ENCODE measurements at places on chromosomes 2 and 18.

DNA sequence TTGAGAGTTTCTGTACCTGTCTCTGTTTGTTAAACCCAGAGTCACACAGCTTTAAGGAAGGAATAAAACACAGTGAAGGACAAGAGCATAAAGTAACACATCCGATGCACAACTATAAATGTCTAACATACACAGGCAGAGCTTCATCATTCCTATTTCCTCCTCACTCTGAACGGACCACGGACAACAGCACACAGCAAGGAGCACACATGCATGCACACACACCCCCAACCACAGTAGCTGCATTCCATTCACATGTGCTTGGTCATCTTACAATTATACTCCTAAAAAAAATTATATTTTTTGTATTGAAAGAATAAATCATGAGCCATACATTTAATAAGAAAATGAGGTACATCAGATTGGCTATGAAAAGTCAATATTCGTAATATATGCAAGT is 58.3 kb downstream of the ID2 start:
- no peak for DNase-seq

DNA sequence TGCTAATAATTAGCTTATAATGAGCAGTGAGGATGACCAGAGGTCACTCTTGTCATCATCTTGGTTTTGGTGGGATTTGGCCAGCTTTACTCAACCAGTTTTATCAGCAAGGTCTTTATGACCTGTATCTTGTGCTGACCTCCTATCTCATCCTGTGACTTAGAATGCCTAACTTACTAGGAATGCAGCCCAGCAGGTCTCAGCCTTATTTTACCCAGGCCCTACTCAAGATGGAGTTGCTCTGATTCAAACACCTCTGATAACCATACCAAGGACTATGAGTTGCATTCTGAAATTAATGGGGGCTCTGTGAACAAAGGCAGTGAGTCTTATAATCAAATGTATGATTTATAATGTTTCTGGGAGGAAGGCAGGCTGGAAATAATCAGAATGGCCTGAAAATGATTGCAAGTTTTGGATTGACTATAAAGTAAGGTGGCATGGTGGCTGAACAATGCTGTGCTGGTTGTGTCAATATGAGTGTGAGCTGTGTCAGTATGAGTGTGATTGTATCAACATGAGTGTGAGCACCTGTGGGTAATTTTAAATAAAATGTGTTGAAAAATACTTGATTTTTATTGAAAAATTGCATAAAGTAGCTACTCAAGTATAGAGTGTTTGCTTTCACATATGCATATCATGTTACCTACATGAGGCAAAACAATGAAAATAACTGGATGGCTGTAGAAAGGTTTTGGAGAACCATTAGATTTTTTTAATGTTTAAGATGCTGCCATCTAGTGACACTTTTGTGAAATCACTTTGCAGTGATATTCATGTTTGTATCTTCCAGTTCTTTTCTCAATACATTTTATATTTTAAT is 103.0 kb downstream of the KYNU start:
- no peak for DNase-seq

DNA sequence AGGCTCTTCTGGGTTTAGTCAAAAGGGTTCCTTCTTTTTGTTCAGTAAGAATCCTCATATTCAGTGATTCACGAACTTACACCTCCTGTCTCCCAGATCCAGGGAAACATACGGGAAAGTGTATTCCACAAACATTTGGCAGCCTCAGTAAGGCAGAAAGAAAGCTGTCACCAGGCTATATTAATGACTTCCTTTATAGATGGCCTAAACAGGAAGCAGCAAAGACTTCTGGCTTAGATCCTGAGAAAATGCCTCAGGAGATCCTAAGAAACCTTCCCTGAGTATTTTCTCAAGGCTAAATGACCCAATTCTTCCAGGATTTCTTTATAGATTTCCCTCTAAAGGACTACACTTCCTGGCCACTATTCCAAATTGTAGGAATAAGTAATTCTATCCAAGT is 1995.5 kb upstream of the CELF4 start:
- DNase-seq = no peak

DNA sequence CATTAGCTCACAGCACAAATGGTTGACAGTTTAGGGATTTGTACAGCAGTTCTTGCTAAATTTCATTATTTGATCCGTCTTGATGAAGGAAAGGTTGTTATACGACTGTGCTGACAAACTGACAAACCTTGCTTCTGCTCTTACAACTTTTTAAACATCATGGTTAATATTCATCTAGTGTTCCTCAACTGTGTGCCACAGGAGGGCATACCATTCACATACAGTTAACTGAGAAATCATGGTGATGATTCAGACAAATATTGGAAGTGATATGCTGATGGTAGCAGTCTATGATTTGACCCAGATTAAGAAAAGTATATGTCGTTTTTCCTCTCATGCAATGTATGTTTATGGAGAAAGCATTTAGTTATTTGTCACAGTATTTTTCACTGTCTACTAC is 129.8 kb upstream of the FSIP2 start:
- no peak for DNase-seq

DNA sequence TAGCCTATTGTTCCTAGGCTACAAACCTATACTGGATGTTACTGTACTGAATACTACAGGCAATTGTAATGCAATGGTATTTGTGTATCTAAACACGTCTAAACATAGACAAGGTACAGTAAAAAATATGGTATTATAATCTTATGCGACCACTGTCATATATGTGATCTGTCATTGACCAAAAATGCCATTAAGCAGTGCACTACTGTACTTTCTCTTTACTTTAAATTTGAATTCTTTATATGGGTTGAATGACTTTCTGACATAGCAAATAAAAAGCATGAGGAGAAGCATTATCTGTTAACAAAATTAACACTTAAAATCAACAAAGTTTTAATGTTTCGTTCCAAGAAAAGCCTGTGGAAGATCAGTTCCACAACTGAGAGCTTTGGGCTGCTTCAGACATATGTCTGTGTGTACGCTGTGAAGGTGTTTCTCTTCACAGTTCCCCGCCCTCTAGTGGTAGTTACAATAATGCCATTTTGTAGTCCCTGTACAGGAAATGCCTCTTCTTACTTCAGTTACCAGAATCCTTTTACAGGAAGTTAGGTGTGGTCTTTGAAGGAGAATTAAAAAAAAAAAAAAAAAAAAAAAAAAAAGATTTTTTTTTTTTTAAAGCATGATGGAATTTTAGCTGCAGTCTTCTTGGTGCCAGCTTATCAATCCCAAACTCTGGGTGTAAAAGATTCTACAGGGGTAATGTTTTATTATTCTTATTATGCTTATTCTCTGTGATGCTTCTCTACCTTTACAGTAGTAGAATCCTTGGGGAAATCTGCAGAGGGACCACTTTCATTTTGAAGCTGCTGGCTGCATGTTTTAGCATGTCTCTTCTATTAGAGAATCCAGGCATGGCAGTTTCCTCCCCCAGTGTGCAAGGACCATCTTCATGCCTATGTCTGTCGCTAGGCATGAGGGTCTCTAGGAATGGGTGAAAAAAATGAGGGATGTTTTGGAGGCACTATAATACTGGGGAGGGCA is 54.5 kb downstream of the SCN2A start:
- DNase-seq = peak; percentile 51

- no peak for DNase-seq
Measured at GRCh38 chr2:112529757-112530156, 12.5 kb upstream of the POLR1B start.

DNA sequence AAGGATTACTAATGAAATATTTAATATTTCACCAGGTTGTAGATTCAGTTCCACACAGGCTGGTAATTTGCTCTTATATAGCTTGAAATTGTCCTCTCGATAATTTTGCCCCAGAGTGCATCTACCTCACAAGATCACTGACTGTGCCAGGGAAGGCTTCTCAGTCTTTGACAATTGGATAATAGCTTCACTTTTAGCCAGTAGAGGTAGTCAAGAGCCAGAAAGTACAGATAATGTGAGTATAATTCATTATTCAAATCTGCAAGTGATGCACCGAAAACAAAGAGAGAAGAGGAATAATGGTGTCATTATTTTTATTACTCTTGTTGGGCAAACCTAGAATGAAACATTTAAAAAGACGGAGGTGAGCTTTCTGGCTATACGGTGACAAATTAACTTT is 292.8 kb downstream of the EN1 start:
- no peak for DNase-seq

- no peak for DNase-seq
Measured at GRCh38 chr2:177188482-177189469, 23.8 kb upstream of the HNRNPA3 start.

DNA sequence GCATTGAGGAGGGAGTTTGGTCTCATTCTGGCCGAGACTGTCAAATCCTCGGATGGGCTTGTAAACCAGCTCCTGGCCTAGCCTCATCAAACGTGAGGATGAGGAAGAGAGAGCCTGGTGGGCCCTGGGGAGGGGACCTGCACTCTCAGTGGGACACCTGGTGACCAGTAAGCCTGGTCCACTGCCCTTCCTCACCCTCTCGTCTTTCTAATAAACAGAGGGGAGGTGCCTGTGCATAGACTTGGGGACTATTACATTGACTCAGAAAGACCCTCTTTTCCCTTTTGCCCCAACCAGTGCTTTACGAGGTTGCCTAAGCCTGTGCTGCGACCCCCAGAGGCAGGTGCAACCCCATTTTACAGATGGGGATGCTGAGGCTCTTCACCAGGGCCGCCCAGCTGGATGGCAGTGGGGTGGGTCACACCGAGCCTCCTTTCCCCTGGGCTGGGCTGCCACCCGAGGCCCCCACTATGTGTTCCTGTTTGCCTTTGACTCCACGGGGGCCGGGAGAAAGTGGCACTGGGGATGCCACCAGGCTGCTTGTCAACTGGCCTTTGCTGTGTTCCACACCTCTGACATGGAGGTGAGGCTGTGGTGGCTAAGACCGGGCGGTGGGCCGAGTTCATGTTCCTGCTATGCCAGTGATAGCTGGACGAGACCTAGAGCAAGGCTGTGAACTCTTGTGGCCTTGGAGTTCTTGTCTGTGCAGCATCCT is 85.9 kb downstream of the GLI2 start:
- no peak for DNase-seq

DNA sequence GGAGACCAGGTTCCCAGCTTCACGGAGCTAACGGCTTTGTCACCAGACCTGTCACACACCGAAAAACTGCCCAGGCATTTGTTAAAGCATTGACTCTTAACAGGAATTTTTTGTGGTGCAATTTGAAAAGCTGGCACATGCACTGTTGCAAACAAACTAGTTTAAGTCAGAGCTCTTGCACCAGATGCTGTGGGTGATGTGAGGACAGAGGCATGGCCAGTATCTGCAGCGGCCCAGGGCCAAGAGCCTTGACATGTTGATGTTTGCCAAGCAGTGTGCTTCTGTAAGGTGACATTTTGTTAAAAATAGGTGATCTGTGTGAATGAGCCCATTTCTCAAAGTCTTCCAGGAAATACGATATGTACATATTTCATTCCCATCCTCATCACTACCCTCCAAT is 142.5 kb downstream of the MTCL1 start:
- no peak for DNase-seq
